ENCODE measurements at places on chromosomes 6 and 20. TPM values are rescaled to one million over a fixed set of nuclear protein-coding genes. Genes with fewer than 3 reads are reported as not detected.

DNA sequence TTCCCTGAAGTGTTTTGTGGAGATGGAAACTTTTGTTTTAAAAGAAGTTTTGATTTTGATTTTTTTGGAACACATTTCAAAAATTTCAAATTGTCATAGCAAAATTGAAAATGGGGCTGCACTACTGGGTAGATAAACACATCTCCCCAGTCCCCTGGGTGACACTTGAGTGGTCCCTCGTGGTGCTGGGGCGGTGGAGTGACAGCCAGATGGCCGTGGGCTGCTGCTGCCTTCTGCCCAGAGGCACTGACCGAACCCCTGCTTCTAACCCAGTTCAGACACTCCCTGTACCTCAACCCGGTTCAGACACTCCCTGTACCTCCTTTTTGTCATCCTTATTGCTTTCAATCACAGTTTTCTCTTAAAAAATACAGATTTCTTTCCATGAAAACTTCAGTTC lies 69.9 kb upstream of the SYNJ2 start:
- peaks cover 21% of the 10 kb centered on the region for H3K4me1 ChIP-seq
- no peak overlapping the region for H3K4me3 ChIP-seq
- H3K27ac ChIP-seq = peak overlapping the region; percentile 84
- no peaks in the 10 kb centered on the region for H3K27me3 ChIP-seq

CST2 gene
- not detected for total RNA-seq

DACT2 gene
- not detected for total RNA-seq

DNA sequence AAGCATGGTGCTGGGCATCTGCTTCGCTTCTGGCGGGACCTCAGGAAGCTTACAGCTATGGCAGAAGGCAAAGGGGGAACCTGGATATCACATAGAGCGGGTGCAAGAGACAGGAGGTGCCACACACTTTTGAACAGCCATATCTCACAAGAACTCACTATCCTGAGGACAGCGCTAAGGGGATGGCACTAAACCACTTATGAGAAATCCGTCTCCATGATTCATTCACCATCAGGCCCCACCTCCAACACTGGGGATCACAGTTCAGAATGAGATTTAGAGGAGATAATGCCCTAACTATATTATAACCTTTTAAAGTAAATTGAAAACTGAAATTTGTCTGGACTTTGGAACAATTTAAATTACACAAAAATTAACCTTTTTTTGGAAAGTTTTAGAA lies 37.8 kb upstream of the SUMO4 start:
- no peaks in the 10 kb centered on the region for H3K36me3 ChIP-seq
- DNase-seq = no peak
- no peaks in the 10 kb centered on the region for H3K4me1 ChIP-seq
- no peak overlapping the region for H3K4me3 ChIP-seq
- H3K27me3 ChIP-seq = no peaks in the 10 kb centered on the region
- no peak overlapping the region for H3K27ac ChIP-seq

NMBR gene
- not detected for total RNA-seq

DNA sequence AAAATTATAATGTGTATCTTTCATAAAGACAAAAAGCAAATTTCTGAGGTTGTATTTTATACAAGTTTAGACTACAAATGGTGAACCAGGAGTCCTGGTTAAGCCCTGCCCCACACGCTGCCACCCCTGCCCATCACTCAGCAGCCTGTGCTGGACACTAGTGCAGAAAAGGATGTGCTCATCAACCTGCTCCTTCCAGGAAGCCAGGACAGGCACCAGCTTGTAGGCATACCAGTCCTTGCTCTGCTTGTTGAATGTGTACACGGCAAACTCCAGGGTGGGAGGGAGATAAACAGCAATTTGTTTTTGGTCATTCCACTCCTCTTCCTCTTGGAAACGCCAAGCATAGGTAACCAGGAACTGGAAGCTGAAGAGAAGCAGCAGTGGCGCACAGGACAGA lies 18.1 kb downstream of the CST9L start:
- no peak overlapping the region for H3K4me3 ChIP-seq
- no peaks in the 10 kb centered on the region for H3K4me1 ChIP-seq
- H3K36me3 ChIP-seq = no peaks in the 10 kb centered on the region
- peaks cover 2% of the 10 kb centered on the region for H3K27me3 ChIP-seq
- no peak overlapping the region for H3K27ac ChIP-seq
- no peak for DNase-seq

DNA sequence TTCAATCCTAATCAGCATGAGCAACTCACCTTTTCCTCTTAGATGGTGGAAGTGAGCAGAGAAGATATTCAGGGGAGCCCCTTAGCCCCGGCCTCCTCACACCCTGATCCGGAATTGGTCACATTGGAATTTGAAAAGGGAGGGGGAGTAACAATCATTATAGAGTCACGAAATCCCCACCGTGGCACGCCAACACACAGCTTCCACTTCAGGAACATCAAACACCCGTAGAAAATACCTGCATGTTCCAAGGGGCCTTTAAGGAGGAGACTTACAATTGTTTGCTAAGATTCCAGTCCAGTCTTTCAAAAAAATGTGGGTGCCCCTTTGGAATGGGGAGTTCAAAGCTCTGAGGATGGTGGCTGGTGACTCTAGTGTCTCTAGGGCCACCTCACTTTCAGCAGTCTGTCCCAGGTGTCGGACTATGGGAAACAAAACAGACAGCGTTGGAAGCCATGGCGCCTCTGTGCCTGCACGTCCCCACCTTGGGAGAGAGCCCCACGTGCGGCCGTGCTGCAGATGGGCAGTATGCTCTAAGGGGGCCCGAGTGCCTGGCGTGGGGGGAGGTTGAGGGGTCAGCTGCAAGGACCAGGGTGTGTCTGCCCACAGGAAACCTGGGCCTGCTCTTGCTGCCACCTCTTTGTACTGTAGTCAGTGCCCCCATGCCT lies 2.4 kb downstream of the CD93 start:
- peaks cover 13% of the 10 kb centered on the region for H3K27me3 ChIP-seq
- H3K4me1 ChIP-seq = no peaks in the 10 kb centered on the region
- no peaks in the 10 kb centered on the region for H3K36me3 ChIP-seq
- H3K4me3 ChIP-seq = no peak overlapping the region
- DNase-seq = no peak

IRAK1BP1 gene
- 6.9 TPM for total RNA-seq
